ENCODE measurements at places on chromosomes 12 and 14.
A peak's percentile ranks its signal among the peaks of the same experiment; 100 is the strongest.

DNA sequence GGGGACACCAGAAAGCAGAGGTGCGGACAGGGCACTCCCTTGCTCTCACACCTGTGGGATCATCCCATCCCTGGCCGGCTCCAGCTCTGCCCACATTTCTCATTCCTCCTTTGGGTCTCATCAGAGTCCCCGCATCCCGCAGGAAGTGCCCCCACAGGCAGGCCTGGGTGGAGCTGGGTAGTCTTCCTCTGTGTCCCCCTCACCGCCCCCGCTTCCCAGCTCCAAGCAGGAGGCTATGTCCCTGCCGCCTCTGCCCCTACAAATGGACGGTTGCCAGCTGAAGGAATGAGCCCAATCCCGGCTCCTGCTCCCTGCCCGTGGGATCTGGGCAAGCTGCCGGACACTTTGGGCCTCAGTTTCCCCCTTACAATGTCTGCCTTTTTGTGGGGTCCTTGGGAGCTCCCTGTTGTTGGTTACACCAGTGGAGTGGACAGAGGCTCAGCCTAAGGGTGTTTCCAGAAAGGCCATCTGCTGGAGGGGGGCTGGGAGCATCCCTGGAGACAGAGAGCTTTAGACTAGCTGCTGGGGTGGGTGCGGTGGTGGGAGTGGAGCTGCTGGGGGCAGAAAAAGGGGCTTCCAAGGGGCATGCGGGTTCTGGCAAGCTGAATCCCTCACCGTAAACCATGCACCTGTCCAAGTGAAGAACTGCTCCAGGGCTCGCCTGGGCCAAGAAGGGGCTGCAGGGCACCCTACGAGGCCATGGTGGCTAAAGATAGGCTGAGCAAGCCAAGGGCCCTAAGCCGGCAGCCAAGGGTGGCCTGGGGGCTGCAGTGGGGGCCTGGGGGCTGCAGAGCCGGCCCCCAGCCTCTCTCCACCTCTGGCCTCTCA lies 7.9 kb upstream of the GPR132 start:
- peak; percentile 39 for DNase-seq

- no peak for DNase-seq
Measured at GRCh38 chr14:55699131-55700057, 119.4 kb downstream of the KTN1 start.

DNA sequence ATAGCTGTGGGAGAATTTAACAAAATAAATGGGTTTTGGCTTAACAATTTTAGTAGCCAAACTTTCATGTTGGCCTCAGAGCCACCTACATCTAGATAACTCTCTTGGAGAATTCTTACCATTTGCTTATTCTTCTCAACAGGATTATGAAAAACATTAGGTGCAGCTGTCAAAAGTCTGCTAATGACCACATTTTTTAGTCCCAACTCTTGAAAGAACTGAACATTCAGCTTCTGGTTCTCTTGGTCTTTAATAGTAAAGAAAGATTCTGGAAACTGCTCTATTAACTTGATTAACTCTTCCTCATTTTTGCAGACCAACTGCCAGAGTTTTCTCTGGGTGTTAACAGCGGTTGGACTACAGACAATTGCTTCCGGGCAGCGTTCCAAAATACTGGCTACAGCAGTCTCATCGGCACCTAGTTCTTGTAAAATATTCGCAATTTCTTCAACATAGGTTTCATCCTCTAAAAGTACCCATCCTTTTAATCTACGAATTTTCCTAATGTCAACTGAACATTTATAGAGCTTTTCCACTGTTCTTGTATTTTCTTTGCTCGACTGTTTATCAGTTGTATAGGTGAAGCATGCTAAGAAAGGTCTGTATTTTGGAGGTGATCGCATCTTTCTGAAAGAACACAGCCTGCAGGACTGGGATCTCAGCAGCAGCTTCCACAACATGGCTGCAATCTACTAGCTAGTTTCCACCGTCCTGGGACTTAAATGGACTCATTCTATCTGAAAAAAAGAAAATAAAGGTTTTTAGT lies 8.7 kb downstream of the MTERF2 start:
- no peak for DNase-seq

- DNase-seq = no peak
Measured at GRCh38 chr14:95101736-95102679, 55.3 kb downstream of the DICER1 start.

GRCh38 chr12:120649442-120650232 lies 9.2 kb downstream of the CABP1 start:
- peak; percentile 60 for DNase-seq

DNA sequence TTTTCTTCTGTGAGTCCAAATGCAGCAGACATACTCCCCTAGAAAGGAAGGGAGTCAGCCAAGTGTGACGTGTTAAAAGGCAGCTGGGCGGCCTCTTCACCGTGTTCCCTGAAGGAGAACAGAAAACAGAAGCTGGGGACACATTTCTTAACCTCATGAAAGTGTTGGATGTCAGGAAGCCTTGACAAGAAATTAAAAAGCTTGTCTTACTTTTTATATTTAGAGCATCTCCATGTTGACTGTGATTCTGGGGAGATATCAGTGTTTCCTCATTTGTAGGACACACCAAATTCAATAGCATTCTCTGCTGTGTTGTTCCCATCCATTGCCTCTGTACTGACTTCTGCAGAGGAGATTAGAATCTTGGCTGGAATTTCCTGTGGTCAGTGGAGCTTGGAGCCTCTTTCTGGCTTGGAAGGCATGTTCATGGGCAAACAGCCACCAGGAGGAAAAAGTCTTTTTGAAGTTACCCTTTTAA lies 93.7 kb downstream of the RMST start:
- no peak for DNase-seq

GRCh38 chr12:67525617-67525884 lies 123.0 kb upstream of the DYRK2 start:
- no peak for DNase-seq

GRCh38 chr12:28578833-28579252 lies 388.6 kb downstream of the CCDC91 start:
- DNase-seq = no peak

DNA sequence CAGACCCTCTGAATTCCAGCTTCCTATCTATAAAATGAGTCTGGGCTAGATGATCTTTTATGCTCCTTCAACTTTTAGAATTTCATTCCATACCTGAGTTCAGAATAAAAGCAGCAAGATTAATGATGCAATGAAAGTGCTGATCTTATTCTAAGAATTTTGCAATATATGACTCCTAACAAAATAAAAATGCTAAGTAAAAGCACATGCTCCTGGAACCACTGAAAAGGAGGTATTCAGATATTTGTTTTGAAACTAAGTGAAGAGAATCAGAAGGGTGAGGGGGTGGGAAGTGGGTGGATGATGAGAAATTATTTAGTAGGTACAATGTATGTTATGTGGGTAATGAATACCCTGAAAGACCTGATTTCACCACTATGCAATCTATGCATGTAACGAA lies 216.6 kb downstream of the PTPRO start:
- DNase-seq = no peak

DNA sequence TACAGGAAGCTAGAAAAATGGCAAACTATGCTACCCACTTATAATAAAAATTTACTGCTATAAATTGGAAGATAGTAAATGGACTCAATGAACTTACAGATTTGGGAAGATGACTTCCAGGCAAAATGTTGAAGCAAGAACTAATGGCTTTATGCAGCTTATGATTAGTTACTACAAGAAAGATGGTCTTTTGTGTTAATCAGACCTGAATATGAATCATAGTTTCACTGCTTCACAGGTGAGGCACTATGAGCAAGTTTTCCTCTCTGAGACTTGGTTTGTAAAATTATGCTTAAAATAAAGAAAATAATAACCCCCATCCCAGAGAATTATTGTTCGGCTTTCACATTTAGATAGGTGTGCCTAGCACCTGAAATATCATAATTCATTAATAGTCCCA lies 19.8 kb upstream of the DCN start:
- DNase-seq = no peak

DNA sequence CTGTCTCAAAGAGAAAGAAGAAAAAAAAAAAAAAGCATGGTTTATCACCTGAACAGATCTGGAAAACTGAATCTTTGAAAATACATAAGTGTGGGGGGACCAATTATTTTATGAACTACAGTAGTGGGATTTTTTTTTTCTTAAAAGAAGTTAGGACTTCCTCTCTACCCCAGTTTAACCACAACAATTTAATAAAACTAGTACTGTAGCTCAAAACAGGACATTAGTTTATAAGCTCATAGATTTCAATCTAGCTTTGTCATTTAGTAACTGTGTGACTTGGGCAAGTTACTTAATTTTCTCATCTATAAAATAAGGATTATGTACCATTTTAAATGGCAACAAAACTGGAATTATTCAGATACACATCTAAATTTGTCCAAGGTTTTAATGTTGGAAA lies 23.5 kb upstream of the ARID4A start:
- DNase-seq = no peak

- DNase-seq = no peak
Measured at GRCh38 chr12:67721248-67721647, 72.7 kb downstream of the DYRK2 start.

- no peak for DNase-seq
Measured at GRCh38 chr12:48279601-48280000, 71.1 kb downstream of the ZNF641 start.

- no peak for DNase-seq
Measured at GRCh38 chr14:30214014-30214413, 286.4 kb upstream of the PRKD1 start.

DNA sequence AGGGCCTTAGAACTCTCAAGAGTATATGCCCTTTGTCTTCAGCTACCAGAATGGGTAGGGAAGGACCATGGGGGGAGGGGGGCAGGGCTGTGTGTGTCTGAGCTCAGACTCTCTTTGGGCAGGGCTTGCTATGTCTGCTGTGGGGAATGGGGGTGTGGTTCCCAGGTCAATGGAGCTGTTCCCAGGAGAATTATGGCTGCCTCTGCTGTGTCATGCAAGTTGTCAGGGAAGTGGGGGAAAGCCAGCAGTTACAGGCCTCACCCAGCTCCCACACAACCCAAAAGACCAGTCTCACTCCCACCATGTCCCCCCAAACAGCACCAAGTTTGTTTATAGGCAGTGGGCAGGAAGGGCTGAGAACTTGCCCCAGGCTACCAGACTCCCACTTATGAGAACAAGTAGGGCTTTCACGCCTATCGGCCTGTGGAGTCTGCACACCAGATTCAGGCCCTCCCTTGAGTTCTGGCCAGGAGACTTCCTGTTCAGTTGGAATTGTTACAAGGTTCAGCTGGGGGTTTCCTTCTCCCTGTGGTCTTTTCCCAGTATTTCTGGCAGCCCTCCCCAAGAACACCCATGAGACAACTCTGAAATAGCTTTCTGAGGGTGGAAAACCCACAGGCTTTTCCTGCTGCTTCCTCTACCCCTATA lies 6.1 kb upstream of the SERPINA11 start:
- no peak for DNase-seq

Data from aorta (tissue), 5 donors.